ENCODE measurements at places on chromosomes 12 and 14. TPM values are rescaled to one million over a fixed set of nuclear protein-coding genes. Genes with fewer than 3 reads are reported as not detected.

EML5 gene
- total RNA-seq: 0.30 TPM

SLC16A7 gene
- total RNA-seq: 39.8 TPM

MUCL1 gene
- total RNA-seq: not detected

NDRG2 gene
- total RNA-seq: 0.89 TPM

EAPP gene
- 30.2 TPM for total RNA-seq

DACT1 gene
- total RNA-seq: 35.8 TPM

LAG3 gene
- total RNA-seq: not detected

MYF6 gene
- not detected for total RNA-seq

ZDHHC22 gene
- not detected for total RNA-seq

ITFG2 gene
- 13.7 TPM for total RNA-seq

NFE2 gene
- not detected for total RNA-seq

VRTN gene
- not detected for total RNA-seq

ZNF605 gene
- total RNA-seq: 13.7 TPM

AKAP6 gene
- 1.2 TPM for total RNA-seq
